Parietal lobe (tissue), 2 donors: ENCODE measurements at places on chromosomes 3 and 15. TPM values are rescaled to one million over a fixed set of nuclear protein-coding genes. Genes with fewer than 3 reads are reported as not detected.

CNTN3 gene
- total RNA-seq: 37.9 TPM

TTC21A gene
- 12.8 TPM for total RNA-seq

SHF gene
- total RNA-seq: 72.0 TPM

WDR72 gene
- total RNA-seq: 0.31 TPM

MST1 gene
- total RNA-seq: 10.6 TPM

SIAH2 gene
- total RNA-seq: 26.0 TPM

NAALADL2 gene
- total RNA-seq: 15.7 TPM

P2RY1 gene
- total RNA-seq: 8.8 TPM

KIAA1143 gene
- 25.0 TPM for total RNA-seq

ATP10A gene
- 2.5 TPM for total RNA-seq

GABRA5 gene
- total RNA-seq: 54.5 TPM

LRRC31 gene
- total RNA-seq: not detected

RSL24D1 gene
- total RNA-seq: 99.8 TPM

THRB gene
- 47.0 TPM for total RNA-seq

NRG4 gene
- total RNA-seq: not detected

SLC28A2 gene
- total RNA-seq: not detected

SPCS1 gene
- 31.6 TPM for total RNA-seq

TM6SF1 gene
- 15.0 TPM for total RNA-seq

MORC1 gene
- total RNA-seq: not detected

SCAMP2 gene
- 13.1 TPM for total RNA-seq

A4GNT gene
- total RNA-seq: not detected

CCDC13 gene
- 2.8 TPM for total RNA-seq

CFAP91 gene
- total RNA-seq: 13.5 TPM

CLDN18 gene
- not detected for total RNA-seq

ZNF621 gene
- 22.2 TPM for total RNA-seq
